ENCODE measurements at places on chromosomes 4 and X. TPM values are rescaled to one million over a fixed set of nuclear protein-coding genes. Genes with fewer than 3 reads are reported as not detected.

Gene HNRNPH2
- total RNA-seq = 62.1 TPM

DNA sequence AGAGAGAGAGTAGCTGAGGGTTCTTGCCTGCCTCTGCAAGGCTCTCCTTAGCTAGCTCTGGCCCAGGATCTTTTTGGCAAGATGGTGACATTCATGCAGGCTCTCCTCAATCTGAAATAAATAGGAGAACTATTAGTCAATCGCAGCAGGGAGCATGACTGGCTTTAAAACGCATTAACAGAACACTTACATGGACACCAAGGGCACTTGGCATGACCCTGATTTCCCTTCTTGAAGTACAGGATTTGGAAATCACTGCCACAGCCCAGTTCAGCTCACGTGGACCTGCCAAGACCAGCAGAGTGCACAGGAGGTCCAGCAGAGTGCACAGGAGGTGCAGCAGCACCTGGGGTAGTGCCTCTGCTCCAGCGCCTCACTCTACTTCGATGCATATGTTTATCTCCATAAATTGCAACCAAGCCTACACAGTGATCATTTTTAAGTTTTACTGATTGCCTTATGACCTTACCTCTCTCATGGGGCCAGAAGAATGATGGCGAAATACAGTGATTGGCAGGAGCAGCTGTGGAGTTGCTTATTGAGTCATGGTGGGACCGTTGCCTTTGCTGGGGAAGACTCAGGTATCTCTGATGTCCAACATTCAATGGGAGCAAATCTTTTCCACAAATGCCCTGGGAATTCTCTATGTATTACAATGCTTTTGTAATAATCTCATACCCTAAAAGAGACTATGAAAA is 122.4 kb downstream of the SYNPO2 start:
- H3K27me3 ChIP-seq = no peaks in the 10 kb centered on the region
- H3K4me1 ChIP-seq = peaks cover 2% of the 10 kb centered on the region
- H3K36me3 ChIP-seq = no peaks in the 10 kb centered on the region

DNA sequence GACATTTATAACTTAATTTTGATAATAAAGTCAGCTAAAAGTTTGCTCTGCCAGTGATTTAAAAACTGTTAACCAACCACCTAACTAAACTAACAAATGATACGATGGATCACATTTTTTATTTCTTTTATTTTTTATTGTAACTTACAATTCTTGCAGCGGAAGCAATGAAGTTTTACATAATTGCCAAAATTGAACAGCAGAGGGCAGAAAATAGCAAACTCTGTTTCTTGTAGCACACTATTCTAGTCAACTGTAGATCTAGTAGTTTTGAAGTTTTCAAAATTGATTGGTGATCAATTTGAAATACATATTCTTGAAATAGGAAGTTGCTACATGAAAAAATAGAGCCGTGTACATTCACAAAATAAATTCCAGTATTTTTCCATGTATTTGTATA is 2.8 kb upstream of the GRIA2 start:
- H3K4me1 ChIP-seq = no peaks in the 10 kb centered on the region
- no peaks in the 10 kb centered on the region for H3K36me3 ChIP-seq
- H3K27ac ChIP-seq = no peak overlapping the region
- no peak for DNase-seq
- peaks cover 31% of the 10 kb centered on the region for H3K27me3 ChIP-seq

- no peaks in the 10 kb centered on the region for H3K36me3 ChIP-seq
- no peak overlapping the region for H3K4me3 ChIP-seq
- H3K27ac ChIP-seq = no peak overlapping the region
- DNase-seq = no peak
These were observed 96.5 kb upstream of the BEND4 start for GRCh38 chr4:42248972-42249371.

DNA sequence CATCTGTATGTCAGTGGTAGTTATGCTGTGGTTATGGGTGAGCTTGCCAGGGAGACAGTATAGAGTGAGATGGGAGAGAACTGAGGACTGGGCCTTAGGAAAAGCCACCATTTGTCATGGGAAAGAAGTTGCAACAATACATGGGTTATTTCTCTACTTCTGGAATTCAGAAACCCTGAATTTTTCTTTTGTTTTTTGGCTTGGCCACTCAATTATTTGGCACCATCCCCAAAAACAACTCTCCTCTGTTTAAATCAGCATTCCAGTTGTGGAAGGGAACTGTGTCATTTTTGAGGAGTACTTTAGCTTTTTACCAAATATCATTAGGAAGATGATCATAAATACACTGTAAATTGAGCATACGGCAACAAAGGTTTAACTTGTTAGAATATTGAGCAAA is 41.1 kb upstream of the ACSL4 start:
- no peak for DNase-seq
- no peaks in the 10 kb centered on the region for H3K36me3 ChIP-seq
- H3K4me1 ChIP-seq = no peaks in the 10 kb centered on the region
- no peak overlapping the region for H3K27ac ChIP-seq

Gene UGT2B28
- total RNA-seq = not detected

DNA sequence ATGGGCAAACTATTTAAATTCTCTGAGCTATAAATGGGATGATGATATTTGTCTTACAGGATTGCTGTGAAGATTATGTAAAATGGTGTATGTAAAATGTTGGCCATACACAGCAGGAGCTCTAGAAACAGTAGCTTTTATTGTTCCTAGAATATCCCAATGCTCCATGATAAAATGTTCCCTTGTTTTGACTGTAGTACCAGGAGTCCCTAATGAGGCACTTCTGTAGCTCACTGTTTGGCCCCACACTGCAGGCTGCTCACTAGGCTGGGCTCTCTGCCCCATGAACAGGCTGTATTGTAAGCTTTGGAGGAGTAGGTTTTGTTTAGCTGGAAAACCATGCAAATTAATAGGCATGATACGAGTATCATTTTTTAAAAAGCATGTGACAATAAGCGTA is 3.3 kb upstream of the FGA start:
- no peak for DNase-seq
- no peak overlapping the region for H3K27ac ChIP-seq
- no peaks in the 10 kb centered on the region for H3K36me3 ChIP-seq
- H3K27me3 ChIP-seq = no peaks in the 10 kb centered on the region
- no peaks in the 10 kb centered on the region for H3K4me1 ChIP-seq
- H3K4me3 ChIP-seq = no peak overlapping the region

Gene RASGEF1B
- total RNA-seq = 63.0 TPM

GRCh38 chrX:17758382-17758781 is 21.1 kb downstream of the SCML1 start:
- peaks cover 5% of the 10 kb centered on the region for H3K36me3 ChIP-seq
- H3K4me3 ChIP-seq = no peak overlapping the region
- no peak overlapping the region for H3K27ac ChIP-seq

DNA sequence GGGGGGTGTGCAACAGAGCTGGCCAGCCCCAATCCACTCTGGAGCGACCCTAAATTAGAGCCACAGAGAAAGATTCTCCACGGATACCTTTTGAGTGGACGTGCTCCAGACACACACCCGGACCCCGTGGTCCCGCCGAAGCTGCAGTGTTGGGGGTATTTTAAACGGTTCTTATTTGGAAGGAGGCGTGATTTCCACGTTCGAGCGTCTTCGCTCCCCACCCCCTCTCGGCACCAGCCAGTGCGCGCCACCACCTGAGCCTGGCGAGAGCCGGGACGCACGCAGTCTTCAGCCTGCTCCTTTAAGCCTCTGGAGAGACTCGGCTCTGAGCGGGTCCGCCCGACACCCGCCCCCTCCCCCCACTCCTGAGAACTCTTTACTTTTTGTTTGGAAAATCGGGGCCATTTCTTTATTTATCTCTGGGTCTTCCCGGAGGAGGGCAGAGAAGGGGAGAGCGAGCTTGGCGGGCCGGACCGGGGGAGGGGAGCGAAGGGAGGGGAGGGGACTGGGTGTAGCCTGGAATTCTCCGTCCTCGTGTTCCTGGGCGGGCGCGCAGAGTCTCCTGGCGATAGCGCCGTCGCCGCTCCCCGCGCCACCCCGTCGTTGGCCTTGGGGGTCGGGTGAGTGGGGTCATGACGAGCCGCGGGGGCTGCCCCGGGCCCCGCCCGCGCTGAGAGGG is 668 bp upstream of the PTCHD1 start:
- H3K27ac ChIP-seq = no peak overlapping the region
- H3K4me1 ChIP-seq = no peaks in the 10 kb centered on the region
- H3K4me3 ChIP-seq = peak overlapping the region; percentile 36
- H3K36me3 ChIP-seq = no peaks in the 10 kb centered on the region

GRCh38 chrX:101429934-101430333 is 21.9 kb downstream of the HNRNPH2 start:
- no peaks in the 10 kb centered on the region for H3K4me1 ChIP-seq
- no peak overlapping the region for H3K27ac ChIP-seq
- H3K27me3 ChIP-seq = no peaks in the 10 kb centered on the region
- no peak overlapping the region for H3K4me3 ChIP-seq

DNA sequence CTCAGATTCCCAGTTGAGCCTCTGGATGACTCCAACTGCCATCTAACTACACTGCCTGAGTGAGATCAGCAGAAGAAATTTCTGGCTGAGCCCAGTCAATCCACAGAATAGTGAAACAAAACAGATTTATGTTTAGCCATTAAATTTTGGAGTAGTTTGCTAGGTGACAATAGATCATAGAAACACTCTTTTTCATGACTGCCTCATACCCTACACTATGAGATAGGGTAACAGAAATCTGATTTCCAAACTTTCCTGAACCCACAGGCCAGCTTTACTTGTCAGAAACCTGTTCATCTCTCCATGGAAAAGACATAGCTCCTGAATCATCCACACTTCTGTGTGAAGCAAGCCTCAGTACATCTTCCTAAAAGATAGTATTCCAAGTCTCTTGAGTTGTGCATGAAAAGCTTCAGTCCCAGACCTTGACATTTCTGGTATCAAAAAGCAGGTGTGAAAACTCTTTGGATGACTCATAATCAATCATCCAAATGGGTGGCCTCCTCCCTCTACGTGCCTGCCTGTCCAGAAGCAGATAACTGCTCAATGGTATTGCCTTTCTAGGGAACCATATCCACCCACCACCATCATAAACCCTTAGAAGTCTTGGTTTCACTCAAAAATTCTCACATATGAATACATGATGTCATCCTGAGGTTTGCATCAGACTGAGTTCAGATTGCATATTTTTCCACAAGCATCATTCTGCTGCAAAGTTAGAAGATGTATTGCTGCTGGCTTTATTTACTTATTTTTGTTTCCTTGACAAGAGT is 47.5 kb upstream of the RAP2C start:
- DNase-seq = no peak
- H3K4me1 ChIP-seq = no peaks in the 10 kb centered on the region
- no peaks in the 10 kb centered on the region for H3K27me3 ChIP-seq
- H3K36me3 ChIP-seq = no peaks in the 10 kb centered on the region
- no peak overlapping the region for H3K27ac ChIP-seq

GRCh38 chr4:78079726-78080430 is 22.8 kb downstream of the FRAS1 start:
- no peaks in the 10 kb centered on the region for H3K36me3 ChIP-seq
- no peaks in the 10 kb centered on the region for H3K27me3 ChIP-seq
- no peaks in the 10 kb centered on the region for H3K4me1 ChIP-seq
- no peak for DNase-seq

DNA sequence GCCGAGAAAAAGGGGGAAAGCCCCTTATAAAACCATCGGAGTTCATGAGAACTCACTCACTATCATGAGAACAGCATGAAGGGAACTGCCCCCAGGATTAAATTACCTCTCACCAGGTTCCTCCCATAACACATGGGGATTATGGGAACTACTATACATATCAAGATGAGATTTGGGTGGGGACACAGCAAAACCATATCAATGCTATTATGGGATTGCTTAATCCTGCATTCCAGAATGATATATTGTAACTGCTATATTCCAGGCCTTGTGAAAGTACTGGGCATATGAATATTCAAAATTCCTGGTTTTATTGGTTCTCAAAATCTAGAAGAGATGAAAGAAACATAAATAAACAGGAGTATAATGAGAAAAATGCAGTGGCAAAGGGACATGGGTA is 29.3 kb downstream of the NPY1R start:
- no peak overlapping the region for H3K4me3 ChIP-seq
- no peaks in the 10 kb centered on the region for H3K36me3 ChIP-seq
- H3K27me3 ChIP-seq = no peaks in the 10 kb centered on the region
- no peak overlapping the region for H3K27ac ChIP-seq
- H3K4me1 ChIP-seq = no peaks in the 10 kb centered on the region

Gene SYN1
- total RNA-seq = 0.44 TPM

GRCh38 chr4:33091961-33092360 is 2371.8 kb downstream of the PCDH7 start:
- H3K4me3 ChIP-seq = no peak overlapping the region
- no peak overlapping the region for H3K27ac ChIP-seq
- no peaks in the 10 kb centered on the region for H3K36me3 ChIP-seq
- DNase-seq = no peak
- no peaks in the 10 kb centered on the region for H3K27me3 ChIP-seq

Gene SSX4
- not detected for total RNA-seq

GRCh38 chr4:1008840-1009541 is 2.4 kb upstream of the FGFRL1 start:
- H3K4me3 ChIP-seq = peak overlapping the region; percentile 74
- peaks cover 30% of the 10 kb centered on the region for H3K4me1 ChIP-seq
- peak overlapping the region; percentile 41 for H3K27ac ChIP-seq

DNA sequence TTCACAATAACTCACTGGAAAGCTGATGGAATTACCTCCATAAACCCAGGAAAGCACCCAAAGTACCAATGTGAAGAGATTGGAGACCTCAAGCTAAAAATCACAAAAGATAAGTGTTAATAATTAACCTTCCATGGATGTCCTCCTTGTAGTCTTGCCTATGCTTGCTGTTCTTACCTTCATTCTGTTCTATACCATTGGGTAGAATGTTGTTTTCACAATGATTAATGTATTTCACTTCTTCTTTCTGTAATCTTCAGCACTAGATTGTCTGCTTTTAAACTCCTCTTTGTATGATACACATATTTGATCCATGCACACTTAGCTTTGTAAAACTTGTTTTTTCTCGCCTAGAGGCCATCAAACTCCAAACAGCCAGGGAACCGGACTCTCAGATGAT is 570.3 kb downstream of the RAPGEF2 start:
- no peaks in the 10 kb centered on the region for H3K4me1 ChIP-seq
- no peak for DNase-seq
- no peak overlapping the region for H3K27ac ChIP-seq
- no peak overlapping the region for H3K4me3 ChIP-seq
- H3K36me3 ChIP-seq = no peaks in the 10 kb centered on the region

DNA sequence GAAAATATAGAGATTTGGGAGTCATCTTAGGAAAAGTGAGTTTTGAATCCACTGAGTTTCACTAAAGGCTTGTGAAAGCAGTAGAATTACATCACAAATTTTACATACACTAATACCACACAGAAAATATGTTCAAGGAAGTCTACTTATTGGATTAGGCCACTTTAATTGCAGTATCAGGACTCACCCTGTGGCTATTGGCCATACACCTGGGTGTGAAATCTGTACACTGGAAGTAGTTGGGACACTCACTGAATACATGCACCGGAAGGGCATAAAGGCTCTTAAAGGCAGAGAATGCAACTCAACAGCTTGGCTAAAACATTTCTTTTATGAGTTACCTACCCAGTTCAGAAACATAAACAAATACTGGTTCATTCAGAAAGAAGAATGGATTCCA is 19.8 kb downstream of the MAOB start:
- no peak for DNase-seq
- no peak overlapping the region for H3K4me3 ChIP-seq
- H3K27me3 ChIP-seq = no peaks in the 10 kb centered on the region
- no peak overlapping the region for H3K27ac ChIP-seq

All from lower lobe of right lung (tissue), 2 donors.